ENCODE measurements at places on chromosomes 1 and 21.

DNA sequence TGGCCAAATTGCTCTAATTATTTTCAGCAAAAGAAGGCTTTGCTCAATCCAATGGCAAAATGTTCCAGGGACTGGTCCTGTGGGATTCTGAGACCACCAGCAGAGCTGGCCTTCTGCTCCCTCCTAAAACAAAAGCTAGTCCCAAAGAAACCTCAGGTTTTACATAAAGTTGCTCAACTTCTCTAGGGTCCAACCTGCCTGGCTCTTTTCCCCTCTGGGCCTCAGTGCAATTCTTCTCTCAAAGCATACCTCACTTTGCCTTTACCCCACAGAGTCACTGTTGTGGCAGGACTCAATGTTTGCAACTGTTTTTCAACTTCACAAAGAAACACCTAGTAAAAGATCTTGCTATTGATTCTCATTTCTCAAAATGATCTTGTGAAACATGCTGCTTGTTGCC lies 39.8 kb downstream of the TBX15 start:
- DNase-seq = no peak

DNA sequence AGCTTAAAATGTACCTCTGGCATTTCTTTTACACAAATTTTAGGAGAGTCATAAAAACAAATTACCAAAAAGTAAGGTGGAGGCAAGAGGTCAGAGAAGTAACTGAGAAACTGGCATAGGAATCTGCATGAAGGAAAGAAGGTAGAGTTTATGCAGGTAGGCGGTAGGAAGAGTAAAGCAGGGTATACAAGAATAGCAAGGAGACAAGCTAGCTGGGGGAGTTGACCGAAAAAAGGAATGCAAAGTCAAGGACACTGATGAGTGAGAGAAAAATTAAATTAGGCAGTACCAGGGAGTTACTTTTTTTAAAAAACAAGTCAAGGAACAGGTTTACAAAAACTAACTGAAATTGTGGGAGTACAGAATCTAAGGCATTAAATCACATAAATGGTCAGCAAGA lies 56.0 kb downstream of the FOXJ3 start:
- DNase-seq = no peak

DNA sequence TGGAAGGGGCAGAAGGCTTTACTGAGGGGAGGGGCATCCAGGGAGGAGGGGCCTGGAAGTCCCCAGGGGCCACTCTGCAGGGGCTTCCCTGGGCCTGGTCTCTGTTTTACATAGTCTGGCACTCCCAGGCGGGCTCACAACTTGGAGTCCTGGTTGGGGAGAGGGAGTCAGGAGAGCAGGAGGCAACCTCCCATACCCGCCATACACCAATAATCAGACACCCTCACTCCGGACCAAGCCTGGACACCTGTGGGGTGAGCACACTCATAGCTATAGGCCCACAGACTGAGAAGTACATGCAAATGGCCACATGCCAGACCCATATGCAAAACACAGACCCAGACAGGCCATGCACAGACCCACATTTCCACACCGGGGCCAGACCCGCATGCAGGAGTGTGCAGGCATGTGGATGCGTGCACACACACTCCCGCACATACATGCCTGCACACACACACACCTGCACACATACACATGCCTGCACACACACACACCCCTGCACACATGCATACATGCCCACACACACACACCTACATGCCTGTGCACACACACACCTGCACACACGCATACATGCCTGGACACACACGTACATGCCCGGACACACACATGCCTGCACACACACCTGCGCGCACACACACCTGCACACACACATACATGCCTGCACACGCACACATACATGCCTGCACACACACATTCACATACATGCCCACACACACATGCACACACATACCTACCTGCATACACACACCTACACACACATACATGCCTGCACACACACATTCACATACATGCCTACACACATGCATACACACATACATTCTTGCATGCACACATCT lies 89.5 kb upstream of the RUNX3 start:
- DNase-seq = no peak

DNA sequence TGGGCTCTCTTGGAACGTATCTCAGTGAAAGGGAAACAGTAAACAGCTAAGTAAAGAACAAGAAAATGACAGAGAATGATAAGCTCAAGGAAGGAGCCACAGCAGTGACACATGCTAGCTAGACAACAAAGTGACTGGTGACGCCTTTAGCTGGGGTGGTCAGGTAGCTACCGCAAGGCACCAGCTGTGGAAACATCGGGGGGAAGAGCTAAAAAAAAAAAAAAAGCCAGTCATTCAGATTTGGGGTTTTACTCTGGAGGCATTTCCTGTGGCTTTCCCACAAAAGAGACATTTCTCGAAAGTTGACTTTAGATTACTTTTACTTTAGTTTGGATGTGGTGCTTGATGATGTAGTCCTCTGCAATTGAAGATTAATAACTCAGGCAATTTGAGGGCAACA lies 2.1 kb downstream of the FHAD1 start:
- DNase-seq = no peak

DNA sequence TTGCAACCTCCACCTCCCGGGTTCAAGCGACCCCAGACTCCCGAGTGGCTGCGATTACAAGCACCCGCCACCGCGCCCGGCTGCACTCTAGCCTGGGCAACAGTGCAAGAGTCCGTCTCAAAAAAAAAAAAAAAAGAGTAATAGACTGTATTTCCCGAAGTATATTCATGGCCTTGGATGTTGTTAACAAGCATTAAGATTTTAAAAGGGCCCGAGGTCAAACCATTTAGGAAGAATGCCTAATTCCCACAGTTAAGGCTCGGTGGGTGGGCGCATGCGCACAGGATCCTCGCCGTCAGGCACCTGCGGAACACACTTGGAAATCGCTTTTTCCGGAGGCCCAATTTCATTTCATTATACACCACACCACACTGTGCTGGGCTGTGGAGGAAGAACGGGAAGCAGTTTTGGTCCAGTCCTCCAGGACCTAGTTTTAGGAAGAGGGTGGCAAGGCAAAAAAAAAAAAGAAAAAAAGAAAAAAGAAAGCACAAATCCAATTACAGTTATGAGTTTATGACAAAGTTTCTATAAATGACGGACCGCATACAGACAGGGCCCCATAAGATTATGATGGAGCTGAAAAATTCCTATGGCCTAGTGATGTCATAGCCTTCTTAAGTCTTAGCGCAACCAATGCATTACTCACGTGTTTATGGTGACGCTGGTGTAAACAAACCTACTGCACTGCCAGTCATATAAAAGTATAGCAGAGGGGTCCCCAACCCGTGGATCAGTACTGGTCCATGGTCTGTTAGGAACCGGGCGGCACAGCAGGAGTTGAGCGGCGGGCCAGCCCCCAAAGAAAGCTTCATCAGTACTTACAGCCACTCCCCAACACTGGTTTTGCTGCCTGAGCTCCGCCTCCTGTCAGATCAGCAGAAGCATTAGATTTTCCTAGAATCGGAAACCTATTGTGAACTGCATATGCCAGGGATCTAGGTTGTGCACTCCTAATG lies 38.2 kb downstream of the H3-3A start:
- DNase-seq = no peak

DNA sequence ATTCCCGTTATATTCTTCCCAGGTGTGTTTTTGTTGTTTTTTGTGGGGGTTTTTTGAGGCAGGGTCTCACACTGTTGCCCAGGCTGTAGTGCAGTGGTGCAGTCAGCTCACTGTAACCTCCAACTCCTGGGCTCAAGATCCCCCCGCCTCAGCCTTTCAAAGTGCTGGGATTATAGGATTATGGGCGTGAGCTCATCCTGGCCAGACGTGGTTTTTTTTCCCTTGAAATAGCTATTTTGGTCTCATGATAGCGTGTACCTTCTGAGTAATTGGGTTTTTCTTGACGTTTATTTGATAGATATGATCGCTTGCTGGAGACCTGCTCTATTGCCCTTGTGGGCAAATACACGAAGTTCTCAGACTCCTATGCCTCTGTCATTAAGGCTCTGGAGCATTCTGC lies 17.6 kb downstream of the CTPS1 start:
- DNase-seq = no peak

GRCh38 chr1:166379447-166379846 lies 212.6 kb upstream of the FAM78B start:
- DNase-seq = no peak

GRCh38 chr1:183576537-183576936 lies 13.7 kb downstream of the NCF2 start:
- no peak for DNase-seq

DNA sequence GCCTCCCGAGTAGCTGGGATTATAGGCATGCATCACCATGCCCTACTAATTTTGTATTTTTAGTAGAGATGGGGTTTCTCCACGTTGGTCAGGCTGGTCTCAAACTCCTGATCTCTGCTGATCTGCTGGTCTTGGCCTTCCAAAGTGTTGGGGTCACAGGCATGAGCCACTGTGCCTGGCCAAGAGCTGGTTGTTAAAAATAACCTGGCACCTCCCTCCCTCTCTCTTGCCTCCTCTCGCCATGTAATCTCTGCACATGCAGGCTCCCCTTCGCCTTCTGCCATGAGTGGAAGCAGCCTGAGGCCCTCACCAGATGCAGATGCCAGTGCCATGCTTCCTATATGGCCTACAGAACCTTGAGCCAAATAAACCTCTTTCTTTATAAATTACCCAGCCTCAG lies 74.7 kb upstream of the TLR5 start:
- DNase-seq = no peak

DNA sequence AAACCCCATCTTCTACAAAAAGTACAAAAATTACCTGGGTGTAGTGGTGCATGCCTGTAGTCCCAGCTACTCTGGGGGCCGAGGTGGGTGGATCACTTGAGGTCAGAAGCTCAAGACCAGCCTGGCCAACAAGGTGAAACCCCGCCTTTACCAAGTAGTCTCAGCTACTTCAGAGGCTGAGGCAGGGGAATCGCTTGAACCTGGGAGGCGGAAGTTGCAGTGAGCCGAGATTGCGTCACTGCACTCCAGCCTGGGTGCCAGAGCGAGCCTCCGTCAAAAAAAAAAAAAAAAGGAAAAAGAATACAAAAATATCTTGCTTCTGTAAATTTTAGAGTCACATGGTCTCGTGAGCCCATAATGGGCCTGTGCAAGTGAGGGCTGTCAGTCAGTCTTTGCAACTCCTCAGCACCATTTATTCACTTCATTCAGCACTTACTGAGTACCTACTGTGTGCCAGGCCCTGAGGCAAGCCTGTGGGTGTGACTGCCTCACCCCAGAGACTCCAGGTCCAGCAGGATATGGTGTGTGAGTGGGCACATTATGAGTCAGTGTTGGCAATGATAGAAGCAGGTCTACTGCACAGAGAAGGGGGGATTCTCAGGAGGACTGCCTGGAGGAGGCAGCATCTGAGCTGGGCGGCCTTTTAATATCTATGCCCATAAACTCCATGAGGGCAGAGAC lies 46.8 kb upstream of the TARDBP start:
- no peak for DNase-seq

GRCh38 chr1:181314959-181315358 lies 168.4 kb upstream of the CACNA1E start:
- DNase-seq = no peak

- no peak for DNase-seq
Observed at GRCh38 chr21:28144653-28145052, 848.0 kb downstream of the LTN1 start.

DNA sequence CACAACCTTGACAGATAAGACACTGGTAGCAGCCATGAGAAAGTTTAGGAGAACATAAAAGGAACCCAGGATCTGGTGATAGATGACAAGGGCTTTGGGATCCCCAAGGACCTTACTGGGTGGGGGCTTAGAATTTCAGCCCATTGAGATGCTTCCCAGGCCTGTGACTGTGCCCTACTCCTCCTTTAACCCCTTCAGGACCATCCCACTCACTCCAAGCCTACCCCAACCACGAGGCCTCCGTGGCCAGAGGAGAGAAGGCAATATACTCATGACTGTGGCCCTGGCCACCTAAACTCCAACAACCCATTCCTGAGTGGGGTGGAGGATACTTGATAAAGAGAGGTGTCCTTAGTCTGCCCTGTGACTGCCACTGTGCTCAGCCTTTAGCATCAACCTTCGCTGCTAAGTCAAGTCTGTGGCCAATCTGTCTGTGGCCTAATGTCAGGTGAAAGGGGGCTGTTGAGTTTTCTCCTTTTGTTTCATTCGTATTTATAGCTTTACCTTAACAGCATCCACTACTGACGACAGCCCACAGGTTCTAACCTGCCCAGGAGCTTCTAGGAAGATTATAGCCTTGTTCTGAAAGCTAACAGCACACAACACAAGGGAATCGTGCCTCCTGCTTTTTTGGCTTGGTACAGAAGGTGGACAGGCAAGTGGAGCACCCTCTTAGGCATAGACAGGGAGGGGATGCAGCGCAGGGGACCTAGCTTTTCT lies 16.9 kb upstream of the BCAR3 start:
- DNase-seq = no peak

GRCh38 chr1:112537456-112537855 lies 28.7 kb downstream of the WNT2B start:
- no peak for DNase-seq

GRCh38 chr1:209250861-209251636 lies 332.5 kb upstream of the CAMK1G start:
- no peak for DNase-seq

DNA sequence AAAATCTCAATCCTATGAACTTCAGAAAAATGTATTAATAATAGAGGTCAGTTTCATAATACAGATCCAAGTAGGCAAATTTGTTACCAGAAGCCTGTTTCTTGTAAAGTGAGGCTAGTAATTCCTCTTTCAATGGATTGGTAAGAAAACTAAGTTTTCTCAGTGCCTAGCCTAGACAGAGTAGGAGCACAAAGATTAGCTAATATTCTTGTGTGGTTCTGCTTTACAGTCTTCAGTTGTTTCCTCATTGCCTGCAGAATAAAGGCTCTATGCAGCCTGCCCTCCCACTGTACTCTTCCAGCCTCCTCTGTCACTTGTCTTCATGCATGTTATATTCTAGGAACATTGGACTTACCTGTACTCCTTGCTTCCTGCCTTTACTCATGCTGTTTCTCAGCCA lies 2.4 kb upstream of the PPP1R15B start:
- DNase-seq = no peak

GRCh38 chr21:44767834-44768831 lies 33.5 kb downstream of the UBE2G2 start:
- DNase-seq = no peak

- no peak for DNase-seq
Observed at GRCh38 chr21:42862774-42863503, 16.4 kb downstream of the WDR4 start.

DNA sequence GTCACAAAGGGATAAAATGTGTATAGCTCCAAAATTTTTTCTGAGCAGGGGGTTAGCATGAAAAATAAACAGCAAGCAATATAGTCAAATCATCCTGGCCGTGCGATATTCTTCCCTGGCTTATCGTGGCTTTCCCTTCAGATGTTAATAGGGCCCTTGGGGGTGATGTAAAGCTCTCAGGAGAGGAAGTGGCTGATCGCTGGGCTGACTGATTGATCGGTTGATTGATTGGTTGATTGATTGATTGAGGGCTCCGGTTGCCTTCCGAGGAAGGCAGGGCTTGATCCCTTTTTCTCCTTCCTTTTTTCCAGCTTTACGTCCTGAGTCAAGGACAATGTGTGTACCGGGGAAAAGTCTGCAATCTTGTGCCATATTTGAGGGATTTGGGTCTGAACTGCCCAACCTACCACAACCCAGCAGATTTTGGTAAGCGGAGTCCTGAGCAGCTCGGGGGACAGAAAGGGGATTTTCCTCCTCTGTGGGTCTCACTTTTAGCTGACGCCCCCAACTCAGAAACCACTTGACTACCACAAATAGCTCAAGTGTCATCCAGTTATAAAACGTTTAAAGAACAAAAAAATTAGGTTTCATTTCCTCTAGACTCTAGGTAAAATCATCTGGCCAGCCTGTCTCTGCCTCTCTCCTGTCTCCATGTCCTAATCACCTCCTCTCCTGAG lies 29.5 kb downstream of the TFF3 start:
- no peak for DNase-seq

GRCh38 chr1:29017235-29017634 lies 102.9 kb downstream of the EPB41 start:
- no peak for DNase-seq

- DNase-seq = no peak
Observed at GRCh38 chr1:182622901-182623528, 18.8 kb upstream of the RGS16 start.

All from SHP77 treated with DMSO at 0.1 percent for 48 hours (cell line).